ENCODE measurements at places on chromosomes 7 and 10. TPM values are rescaled to one million over a fixed set of nuclear protein-coding genes. Genes with fewer than 3 reads are reported as not detected.

GPR146 gene
- 10.1 TPM for total RNA-seq

KIF11 gene
- total RNA-seq, result 52.6 TPM

DNA sequence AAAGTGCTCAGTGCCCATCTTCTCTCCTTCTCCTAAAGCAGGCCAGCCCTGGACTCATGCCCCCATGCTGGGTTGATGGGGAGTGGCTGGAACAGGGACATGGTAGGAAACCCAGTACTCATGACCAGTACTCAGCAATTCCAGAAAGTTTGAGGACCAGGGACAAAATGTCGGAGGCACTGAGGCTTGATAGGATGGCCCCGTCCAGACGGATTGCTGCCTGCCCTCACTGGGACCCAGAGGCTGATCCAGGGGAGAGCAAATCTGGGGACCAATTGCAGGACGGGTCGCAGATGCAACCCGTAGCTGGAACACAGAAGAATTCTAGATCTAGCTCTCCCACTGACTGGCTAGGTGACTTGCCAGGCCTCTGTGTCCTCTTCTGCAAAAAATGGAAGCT is 5.1 kb downstream of the ZCCHC24 start:
- H3K36me3 ChIP-seq, result no peaks in the 10 kb centered on the region
- DNase-seq, result no peak
- no peak overlapping the region for H3K4me3 ChIP-seq
- H3K4me1 ChIP-seq, result peaks cover 10% of the 10 kb centered on the region

DNA sequence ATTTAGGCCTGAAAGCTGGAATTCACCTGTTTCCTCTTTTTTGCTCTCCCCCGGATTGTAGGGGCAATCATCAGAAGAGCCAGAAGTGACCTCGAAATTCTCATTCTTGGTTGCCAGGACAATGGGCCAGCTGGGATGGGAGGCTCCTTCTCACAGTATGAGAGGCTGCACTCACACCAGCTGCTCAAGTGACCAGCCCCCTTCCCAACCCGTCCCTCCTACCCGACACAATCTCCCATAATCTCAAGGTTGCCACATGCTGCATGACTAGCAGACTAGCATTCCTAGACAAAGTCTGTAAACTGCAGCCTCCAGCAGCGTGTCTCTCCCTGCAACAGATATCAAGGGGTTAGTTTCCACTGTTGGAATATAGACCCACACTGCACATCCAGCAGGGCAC is 110.3 kb downstream of the C1GALT1 start:
- H3K27ac ChIP-seq, result no peak overlapping the region
- no peaks in the 10 kb centered on the region for H3K4me1 ChIP-seq
- no peak overlapping the region for H3K4me3 ChIP-seq
- no peak for DNase-seq
- no peaks in the 10 kb centered on the region for H3K27me3 ChIP-seq
- no peaks in the 10 kb centered on the region for H3K36me3 ChIP-seq

DNA sequence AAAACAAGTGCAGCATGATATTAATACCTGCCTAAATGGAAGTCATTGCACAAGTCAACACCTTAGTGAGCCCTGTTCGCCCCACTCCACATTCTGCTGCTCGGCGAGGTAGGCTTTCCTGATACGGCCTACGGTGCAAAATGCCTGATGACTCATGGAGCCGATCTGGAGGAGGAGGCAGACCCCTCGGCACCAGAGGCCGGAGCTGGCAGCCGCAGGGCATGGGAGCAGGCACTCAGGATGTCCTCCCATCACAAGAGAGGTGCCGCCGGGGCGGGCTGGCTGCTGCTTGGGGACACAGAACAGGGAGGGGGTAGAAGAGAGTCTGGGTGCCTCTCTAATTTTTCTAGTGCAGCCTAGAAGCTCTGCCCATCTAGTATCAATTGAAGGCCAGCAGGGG is 418.5 kb upstream of the MGMT start:
- H3K27ac ChIP-seq, result no peak overlapping the region
- H3K36me3 ChIP-seq, result no peaks in the 10 kb centered on the region
- no peaks in the 10 kb centered on the region for H3K4me1 ChIP-seq
- DNase-seq, result no peak

All from naive thymus-derived CD4-positive, alpha-beta T cell (primary cell).